Suppressor macrophage treated with lipopolysaccharide for 4 hours (primary cell): ENCODE measurements at places on chromosomes 13 and 19.

- no peak for DNase-seq
These were observed 13.1 kb upstream of the MZF1 start for GRCh38 chr19:58586133-58586765.

DNA sequence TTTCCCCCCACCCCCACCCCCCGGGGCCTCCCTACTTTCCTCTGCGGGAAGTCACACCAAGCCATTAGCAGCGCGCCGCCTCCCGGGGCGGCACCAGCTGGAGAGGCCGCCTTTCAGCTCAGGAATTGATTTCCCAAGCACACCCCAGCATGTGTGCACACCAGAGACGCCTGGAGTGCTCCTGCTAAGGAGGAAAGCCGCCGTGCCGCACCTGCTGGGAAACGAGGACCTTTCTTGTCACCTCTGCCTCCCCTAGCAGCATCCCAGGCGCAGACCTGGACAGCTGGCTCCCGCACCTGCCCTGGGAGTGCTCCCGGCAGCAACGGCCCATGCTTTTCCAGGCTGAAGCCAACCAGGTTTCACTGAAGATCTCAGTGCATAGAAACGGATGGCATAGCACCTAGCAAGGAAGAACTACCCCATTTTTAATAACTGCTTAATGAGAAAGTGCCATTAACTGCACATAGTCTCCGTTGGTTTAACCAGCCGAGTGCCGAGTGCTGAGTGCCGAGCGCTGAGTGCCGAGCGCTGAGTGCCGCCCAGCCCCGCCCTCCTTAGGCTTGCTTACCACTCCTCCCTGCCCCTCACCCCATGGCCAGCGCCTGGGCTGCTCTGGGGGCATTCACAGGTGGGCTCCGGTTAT is 165.0 kb downstream of the USP12 start:
- DNase-seq: no peak

DNA sequence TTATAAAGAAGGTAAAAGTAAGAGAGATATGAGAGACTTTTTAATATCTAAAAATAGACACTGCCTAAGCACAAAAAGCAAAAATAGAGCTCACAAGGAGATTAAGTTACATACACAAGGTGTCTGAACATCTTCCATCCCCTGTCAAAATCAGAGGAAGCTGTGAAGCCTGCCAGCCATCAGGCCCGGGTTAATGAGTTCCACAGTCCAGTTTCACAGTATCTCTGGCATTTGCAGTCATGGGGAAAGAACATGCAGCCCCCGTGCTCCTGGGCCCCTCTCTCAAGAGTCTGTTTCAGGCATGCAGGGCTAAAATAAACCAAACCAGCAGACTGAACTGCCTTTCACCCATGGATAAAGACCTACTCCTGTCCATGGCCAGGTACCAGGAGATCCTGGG is 79.2 kb downstream of the TBC1D4 start:
- DNase-seq: no peak

- DNase-seq: no peak
These were observed 9.0 kb downstream of the EPS15L1 start for GRCh38 chr19:16462757-16463250.

GRCh38 chr13:24224232-24224680 is 63.7 kb downstream of the SPATA13 start:
- DNase-seq: no peak
